ENCODE measurements at places on chromosomes 2 and 18.

- no peak for DNase-seq
Measured at GRCh38 chr2:128134573-128134972, 43.6 kb downstream of the UGGT1 start.

DNA sequence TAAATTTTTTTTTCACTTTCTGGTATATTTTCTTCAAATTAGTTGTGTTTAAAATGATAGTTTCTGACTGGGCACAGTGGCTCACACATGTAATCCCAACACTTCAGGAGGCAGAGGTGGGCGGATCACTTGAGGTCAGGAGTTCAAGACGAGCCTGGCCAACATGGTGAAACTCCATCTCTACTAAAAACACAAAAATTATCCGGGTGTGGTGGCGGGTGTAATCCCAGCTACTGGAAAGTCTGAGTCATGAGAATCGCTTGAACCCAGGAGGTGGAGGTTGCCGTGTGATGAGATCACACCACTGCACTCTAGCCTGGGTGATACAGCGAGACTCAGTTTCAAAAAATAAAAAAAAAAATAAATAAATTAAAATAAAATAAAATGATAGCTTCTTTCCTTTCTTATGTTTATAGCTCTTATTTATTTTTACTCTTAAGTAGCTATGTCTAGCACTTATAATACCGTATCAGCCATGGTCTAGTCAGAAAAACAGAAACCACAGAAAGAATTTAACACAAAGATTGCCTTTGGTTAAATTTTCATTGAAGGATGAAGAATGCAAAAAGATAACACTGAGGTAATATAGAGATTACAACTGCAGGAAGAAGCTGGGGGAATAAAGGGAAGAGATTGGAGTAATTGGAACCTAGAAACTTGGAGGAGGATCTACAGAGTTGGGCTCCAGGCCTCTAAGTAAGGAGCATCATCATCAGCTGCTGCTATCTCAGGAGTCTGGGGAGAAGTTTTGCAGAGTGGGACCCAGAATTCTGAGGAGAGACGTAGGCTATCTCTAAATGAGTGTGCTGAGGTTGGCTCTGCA, 54.7 kb upstream of the MBOAT2 start:
- DNase-seq, result no peak

DNA sequence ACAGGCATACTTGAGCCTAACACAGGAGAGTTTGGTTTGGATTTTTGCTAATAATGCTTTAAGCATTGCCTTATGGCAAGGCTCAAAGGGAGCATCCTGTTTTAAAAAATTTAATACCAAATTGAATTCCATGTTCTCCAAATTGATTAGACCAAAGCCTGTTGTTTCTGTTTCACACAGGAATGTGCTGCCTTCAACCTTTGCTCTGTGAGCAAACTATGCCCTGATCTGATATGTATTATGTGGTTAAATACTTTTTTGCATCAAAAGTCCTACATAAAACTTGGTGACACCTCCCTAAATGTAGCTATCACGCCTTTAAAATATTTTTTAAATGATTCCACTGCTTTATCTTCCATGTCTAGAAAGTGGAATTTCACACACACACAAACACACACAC, 691.4 kb downstream of the CPS1 start:
- DNase-seq, result no peak

DNA sequence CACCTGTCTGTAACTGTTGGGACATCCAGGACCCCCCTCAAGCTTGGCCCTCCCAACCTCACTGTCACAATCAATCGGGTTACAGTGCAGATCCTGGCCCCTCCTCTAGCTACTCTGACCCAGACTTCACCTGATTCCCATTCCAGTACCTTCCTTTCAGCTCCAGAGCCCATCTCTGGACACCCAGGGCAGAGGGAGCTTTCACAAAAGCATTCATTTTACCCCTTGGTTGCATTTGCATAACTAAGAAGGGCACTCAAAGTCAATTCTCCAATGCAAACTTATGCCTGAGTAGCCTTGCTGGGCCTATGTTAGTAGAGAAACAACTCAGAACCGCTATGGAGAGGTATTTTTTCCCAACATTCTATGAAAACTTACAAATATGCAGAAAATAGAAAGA, 7.4 kb downstream of the ZAP70 start:
- no peak for DNase-seq

- DNase-seq, result no peak
Measured at GRCh38 chr2:133140620-133141019, 427.6 kb downstream of the NCKAP5 start.

DNA sequence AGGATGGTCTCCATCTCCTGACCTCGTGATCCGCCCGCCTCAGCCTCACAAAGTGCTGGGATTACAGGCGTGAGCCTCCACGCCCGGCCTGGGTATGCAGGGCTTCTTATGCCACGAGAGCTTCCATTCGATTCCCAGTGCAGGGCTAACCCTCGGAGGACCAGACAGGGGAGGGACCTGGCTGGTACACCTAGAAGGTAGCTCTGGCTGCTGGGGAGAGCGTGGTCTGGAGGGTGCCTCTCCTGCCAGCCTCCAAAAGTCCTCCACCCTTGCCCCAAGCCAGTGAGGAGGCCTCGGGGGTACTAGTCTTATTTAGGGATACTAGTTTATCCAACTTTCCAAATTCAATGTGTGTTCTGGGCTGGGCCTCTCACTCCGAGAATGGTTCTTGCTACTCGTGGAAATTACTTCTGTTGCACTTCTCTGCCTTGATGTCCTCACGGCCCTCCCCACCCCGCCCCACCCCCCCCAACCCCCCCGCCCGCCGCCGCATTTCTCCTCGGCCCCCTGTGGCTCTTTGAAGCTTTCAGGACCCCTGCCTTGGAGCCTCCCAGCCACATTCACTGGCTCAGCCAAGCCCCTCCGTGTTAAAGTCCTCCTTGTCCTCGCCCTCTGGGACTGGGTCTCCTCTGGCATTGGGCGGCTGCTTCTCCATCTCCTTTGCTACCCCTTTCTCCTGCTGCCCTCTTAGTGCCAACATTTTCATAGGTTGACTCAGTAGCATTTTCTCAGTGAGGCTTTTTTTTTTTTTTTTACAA, 143.0 kb upstream of the EPAS1 start:
- DNase-seq, result no peak

DNA sequence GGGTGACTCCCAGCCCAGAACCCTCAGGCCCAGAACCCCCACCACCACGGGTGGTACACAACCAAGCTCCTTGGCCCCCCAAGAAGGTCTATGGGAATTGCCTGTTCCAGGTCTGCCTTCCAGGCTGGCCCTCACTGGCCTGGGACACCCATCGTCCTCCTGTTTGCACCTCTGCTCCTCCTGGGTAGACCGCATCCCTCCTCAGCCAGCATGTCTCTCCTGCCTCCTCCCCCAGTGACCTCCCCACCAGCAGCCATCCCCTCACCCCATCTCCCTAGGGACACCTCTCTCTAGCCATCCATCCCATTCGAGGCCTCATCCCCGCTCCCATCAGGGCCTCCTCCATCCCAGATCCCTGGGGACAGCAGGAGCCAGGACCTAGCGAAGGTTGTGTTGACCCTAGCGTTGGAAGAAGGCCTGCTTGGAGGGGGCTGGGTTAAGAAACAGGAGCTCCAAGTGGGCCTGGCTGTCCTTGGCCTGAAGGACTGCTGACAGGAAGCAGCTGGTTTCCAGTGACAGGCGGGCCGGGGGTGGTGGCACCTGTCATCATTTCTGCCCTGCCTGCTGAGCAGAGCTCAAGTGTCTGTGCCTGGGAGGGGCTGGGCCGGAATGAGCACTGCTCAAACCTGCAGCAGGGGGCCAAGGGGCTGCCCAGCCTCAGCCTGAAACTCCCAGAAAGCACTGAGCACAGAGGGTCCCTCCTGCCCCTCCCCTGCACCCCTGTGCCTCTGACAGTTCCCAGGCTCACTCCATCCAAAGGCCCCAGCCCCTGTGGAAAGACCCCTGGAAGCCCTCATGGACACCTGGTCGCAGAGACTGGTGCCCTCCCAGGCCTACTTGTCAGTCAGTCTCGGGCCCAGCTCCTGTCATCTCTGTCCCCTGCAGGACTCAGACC, 96.0 kb upstream of the OTOS start:
- no peak for DNase-seq

GRCh38 chr18:12857215-12857905, 26.7 kb downstream of the PTPN2 start:
- no peak for DNase-seq

DNA sequence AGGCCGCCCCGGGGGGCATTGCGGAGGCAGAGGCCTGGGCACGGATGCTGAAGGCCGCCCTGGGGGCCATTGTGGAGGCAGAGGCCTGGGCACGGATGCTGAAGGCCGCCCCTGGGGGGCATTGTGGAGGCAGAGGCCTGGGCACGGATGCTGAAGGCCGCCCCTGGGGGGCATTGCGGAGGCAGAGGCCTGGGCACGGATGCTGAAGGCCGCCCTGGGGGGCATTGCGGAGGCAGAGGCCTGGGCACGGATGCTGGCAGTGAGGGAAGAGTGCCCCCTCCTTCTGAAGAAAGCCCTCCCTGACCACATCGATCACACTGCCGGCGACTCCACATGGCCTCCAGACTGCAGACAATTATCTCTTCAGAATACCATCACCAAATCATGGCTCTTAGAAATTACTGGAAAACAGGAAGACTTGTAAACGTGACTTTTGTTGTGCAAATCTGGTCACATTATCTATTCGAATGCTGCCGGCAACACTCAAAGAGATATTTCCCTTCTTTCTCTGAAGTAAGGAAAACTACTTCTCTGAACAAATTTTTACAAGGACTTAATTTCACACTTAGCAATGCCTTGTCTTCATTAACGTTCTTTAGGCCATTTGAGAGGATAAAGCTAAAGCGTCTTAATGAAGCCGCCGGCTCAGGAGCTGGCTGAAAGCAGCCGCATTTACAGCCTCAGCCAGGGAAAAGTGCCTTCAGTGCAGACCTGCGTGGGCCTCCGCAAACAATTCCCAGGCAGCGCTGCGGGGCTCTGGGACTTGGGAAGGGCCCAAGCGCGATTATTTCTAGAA, 18.1 kb upstream of the SNTG2 start:
- no peak for DNase-seq

DNA sequence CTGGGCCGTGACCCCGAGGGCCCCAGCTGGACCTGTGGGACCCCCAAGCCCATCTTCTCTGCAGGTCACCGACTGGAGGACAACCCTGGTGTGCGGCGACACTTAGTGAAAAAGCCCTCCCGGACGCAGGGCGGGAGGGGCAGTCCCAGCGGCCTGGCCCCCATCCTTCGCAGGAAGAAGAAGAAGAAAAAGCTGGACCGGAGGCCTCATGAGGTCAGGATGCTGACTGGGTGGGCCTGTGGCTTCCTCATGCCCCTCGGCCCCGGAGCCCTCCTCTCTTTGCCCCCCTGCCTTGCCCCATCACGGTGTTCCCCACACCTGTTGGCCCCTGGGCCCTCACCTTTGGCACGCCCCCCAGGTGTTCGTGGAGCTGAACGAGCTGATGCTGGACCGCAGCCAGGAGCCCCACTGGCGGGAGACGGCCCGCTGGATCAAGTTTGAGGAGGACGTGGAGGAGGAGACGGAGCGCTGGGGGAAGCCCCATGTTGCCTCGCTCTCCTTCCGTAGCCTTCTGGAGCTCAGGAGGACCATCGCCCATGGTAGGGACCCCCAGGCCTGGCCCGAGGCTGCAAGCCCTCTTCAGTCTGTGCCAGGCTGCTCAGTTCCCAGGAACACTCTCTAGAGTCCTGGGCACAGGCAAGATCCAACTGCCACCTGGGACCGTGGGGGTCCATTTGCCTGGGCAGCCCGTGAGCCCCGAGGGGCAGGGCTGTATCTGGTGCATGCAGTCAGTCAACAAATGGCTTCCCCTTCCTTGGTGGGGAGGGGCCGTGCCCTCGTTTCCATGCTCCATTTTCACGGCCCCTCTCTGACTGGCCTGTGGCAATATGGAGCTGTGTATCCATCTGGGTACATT, 4.7 kb downstream of the SLC4A3 start:
- DNase-seq, result no peak

DNA sequence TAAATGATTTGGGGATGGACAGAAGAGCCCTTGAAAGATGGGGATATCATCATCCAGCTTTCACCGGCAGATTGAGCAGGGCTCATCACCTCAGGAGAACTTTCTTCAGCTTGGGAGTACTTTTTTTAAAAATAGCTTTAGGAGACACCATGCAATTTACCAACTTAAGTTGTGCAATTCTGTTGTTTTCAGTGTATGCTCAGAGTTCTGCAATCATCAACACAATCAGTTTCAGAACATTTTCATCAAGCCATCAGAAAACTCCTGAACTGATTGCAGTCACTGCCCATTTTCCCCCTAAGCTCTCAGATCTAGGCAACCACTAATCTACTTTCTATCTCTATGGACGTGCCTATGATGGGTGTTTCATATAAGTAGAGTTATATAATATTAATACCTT, 117.7 kb downstream of the CRIM1 start:
- DNase-seq, result no peak

DNA sequence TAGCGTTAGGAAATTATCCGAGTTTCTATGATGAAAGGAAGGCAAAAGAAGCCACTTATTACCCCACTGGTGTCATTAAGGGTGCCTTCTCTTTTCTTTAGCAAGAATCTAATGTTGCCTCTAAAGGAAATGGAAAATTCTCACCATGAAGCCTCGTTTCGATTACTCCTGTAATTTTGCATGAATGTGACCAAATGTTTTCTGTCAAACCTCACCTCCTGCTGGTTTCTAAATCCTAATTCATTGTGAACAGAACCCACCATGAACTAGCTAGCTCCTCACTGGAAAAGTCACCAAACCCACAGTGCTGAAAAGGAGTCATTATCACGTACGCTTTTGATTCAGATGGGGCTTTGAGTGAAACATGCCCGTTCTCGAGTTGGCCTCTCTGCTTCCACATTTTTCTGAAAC, 119.9 kb downstream of the COPS8 start:
- no peak for DNase-seq

DNA sequence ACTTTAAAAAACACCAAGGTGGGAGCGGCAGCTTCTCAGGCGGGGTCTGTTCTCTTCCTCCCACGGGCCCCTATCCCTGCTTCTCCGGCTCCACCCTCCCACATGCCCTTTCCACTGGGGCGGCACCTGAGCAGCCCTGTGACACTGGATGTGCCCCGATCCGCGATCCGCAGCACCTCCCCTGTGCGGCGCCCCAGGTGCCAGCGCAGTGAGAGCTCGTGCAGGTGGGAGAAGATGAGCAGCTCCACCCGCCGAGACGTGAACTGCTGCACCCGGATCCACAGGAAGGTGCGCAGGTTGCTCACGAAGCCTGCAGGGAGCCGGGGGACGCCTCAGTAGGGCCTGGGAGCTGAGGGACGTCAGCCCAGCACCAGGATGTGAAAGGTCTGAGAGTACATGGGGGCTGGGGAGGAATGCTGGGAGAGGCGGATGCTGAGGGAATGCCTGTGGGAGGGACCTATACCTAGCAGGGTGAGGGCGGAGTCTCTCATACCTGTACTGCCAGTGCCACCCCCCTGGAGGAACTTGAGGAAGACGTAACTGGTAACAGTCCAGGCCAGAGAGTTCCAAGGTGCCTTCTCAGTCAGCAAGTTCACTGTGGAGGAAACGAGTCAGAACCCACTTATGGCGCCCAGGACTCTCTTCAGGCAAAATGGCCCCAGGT, 2.8 kb downstream of the ABCB6 start:
- DNase-seq, result no peak

DNA sequence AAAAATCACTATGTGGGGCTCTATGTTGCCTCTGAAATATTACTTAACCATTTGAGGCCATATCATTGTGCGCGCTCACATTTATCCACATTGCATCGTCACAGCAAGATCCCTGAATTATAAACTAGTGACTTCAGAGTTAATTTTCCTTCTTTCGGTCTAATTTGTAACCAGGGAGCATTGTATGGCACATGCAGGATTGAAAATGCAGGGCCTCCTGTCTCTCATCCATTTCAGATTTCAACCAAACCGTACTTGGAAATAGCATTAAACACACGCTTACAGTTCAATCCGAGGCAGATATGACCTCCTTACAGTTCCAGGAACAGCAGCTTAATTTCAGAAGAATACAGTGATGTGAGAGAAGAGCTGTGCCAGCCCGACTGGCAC, 532 bp downstream of the MYOM1 start:
- no peak for DNase-seq

All from CD8-positive, alpha-beta T cell (primary cell).